ENCODE measurements at places on chromosomes 5 and 9. TPM values are rescaled to one million over a fixed set of nuclear protein-coding genes. Genes with fewer than 3 reads are reported as not detected.

Gene AQP7
- 0.33 TPM for polyA plus RNA-seq

GRCh38 chr5:175207321-175208040 is 236.5 kb downstream of the DRD1 start:
- DNase-seq, result no peak

- DNase-seq, result no peak
These were observed 208.3 kb downstream of the SPATA31D1 start for GRCh38 chr9:82196622-82197441.

Gene SPINK1
- polyA plus RNA-seq, result not detected
